Stimulated activated CD4-positive, alpha-beta T cell treated with anti-CD3 and anti-CD28 coated beads, Interleukin-2, amount 100 ng/mL, for 48 hours (primary cell): ENCODE measurements at places on chromosomes 1 and 21.

DNA sequence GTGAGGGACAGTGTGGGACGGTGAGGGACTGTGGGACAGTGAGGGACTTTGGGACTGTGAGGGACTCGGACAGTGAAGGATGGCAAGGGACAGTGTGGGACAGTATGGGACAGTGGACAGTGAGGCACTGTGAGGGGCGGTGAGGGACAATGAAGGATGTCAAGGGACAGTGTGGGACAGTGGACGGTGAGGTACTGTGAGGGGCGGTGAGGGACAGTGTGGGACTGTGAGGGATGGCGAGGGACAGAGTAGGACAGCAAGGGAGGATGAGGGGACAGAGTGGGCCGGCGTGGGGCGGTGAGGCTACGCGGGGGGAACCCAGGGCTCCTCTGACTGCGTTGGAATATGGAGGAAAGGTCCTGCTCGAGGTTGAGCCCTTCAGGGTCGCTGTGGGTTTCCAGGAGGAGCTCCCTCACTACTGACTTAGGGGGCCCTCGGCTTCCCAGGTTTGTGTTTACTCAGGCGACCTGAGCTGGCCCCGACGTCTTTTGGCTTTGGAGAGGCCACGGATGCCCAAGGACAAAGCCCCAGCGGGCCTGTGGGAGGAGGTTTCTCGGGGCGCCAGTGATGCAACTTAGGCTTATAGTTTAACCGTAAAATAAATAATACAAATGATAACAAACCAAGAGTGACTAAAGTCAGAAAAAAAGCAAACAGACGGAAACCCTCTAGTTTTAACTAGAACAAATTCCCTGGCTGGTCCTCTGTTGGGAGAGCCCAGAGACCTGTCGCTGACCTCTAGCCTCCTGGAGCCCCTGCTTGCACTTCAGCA is 1.1 kb upstream of the ERRFI1 start:
- DNase-seq, result no peak

GRCh38 chr1:36096500-36097432 is 8.1 kb downstream of the ADPRS start:
- DNase-seq, result no peak

- no peak for DNase-seq
Measured at GRCh38 chr1:206555473-206555935, 48.2 kb downstream of the RASSF5 start.

DNA sequence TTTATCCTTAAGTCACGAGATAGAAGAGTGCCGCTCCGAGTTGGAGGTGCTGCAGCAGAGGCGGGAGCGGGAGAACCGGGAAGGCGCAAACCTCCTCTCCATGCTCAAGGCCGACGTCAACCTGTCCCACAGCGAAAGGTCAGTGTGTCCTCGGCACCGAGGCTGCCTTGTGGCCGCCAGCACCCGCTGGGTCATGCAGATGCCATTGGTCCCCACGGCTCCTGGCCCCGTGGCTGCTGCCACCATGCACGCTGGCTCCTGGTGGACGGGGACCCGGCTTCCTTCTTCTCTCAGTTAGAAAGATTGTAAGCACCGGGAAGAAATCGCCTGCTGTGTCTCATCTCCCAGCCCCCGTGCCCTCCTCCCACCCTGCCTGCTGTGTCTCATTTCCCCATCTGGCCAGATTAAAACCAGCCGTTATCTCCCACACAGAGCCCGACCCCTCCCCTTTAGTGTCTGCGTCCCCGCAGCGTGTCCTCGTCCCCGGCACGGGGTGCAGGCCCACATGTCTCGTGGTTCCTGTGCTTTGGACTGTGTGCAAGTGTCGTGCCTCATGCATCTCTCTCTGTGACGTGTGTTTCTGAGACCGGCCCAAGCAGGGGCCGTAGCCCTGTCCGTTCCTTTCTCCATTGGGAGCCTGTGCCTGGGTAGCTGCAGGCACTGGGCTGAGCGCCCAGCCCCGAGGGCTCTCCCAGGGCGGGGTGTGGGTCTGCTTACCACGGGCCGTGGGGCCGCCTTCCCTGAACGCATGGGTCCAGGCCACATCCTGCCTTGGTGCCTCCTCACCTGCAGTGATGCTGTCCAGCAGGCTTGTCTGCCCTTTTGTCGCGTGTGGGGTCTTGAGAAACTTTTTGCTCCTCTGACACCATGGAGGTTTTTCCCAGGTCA is 62.1 kb downstream of the PCNT start:
- DNase-seq, result no peak

DNA sequence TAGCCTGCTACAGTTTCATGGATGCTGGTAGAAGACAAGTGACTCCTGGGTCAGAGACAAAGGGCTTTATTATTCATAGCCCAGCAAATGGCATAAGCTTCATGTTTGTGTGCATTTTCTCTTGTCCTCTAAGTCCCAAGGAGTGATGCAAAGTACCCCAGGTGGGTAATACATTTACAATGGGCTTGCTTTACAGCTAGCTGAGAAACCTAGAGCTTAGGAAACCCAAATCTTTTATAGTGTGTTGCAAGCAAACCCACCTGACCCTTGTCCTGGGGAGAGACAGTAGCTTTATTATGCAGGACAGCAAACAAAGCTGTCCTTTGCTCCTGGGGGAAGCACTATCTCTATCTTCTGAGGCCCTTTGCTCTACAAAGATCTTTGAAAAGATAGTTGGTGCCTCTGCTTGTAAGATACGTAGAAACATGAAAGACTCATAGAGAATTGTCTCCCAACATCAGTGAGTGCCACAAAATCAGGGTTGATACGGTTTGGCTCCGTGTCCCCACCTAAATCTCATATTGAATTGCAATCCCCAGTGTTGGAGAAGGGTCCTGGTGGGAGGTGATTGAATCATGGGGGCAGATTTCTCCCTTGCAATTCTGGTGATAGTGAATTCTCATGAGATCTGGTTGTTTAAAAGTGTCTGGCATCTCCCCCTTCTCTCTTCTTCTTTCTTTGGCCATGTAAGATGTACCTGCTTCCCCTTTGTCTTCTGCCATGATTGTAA is 315.8 kb upstream of the USP24 start:
- DNase-seq, result no peak

- no peak for DNase-seq
Measured at GRCh38 chr21:29817450-29817849, 122.3 kb downstream of the GRIK1 start.

DNA sequence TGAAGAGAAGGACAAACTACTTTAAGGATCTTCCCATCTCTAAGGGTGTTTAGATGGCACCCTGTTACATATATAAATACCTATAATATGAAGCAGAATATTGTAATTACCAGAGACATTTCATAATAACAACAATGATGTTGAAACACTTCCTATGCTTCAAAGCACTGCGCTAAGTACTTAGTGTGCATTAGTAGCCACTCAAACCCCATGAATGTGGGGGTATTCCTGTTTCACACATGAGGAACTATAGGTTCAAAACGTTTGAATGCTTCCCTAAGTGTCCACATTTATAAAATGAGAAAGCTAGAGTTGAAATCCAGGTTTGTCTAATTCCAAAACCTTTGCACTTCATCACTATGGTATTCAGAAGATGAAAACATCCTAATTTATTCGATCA is 18.5 kb upstream of the OR10J5 start:
- no peak for DNase-seq

- no peak for DNase-seq
Measured at GRCh38 chr1:41599912-41600311, 115.4 kb upstream of the EDN2 start.

DNA sequence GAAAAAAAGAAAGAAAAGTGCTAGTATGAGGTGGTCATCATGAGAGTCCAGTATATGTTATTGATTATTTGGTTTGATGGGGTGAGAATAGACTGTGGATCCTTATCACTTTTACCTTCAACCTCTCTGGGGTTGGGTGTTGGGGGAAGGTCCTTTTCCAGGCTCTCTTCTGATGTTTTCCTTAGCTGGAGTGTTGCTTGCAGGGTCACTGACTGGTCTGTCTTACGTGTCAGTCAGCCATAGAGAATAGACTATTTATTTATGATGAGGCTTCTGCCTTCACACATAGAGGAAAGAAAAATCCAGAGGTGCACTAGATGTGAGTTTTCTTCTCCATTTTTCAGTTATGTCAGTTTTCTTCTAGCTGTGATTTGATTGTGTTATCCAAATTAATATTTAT is 36.5 kb downstream of the MAP3K21 start:
- no peak for DNase-seq

- no peak for DNase-seq
Measured at GRCh38 chr1:228073857-228074545, 8.5 kb upstream of the ARF1 start.

DNA sequence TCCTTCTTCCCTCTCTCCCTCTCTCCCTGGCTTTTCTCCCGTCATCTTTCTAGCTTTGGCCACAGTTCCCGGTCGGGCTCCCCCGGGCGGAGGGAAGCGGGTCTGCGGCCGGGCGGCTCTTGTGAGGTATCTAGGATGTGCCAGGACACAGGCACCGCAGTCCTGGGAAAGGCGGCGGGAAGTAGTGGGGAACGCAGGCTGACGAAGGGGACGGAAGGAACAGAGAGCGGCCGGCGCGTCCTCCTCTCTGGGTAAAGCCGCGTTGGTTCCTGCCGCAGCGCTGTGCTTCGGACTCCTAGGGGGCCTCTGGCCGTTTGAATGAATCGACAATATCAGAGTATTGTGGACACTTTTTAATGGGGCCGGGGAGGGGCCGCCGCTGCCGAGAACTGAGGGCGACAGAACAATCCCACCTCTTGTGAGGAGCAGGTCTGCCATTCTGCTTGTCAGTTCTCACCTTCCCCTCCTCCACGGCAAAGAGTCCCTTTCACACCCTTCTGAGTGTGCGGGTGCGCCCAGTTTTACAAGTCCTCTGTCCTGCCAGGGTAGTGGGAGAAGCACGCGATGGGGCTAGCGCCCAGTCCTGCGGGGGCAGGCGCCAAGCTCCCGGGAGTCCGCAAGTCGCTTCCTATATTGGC is 1.2 kb upstream of the LHX9 start:
- DNase-seq, result no peak

GRCh38 chr1:165738794-165739193 is 29.9 kb downstream of the TMCO1 start:
- DNase-seq, result no peak

GRCh38 chr1:215730600-215730999 is 163.5 kb downstream of the KCTD3 start:
- no peak for DNase-seq

- DNase-seq, result no peak
Measured at GRCh38 chr1:96002969-96003964, 718.3 kb upstream of the PTBP2 start.

GRCh38 chr1:169186106-169186505 is 79.6 kb downstream of the ATP1B1 start:
- no peak for DNase-seq

- DNase-seq, result no peak
Measured at GRCh38 chr1:14340002-14340785, 258.3 kb upstream of the KAZN start.

DNA sequence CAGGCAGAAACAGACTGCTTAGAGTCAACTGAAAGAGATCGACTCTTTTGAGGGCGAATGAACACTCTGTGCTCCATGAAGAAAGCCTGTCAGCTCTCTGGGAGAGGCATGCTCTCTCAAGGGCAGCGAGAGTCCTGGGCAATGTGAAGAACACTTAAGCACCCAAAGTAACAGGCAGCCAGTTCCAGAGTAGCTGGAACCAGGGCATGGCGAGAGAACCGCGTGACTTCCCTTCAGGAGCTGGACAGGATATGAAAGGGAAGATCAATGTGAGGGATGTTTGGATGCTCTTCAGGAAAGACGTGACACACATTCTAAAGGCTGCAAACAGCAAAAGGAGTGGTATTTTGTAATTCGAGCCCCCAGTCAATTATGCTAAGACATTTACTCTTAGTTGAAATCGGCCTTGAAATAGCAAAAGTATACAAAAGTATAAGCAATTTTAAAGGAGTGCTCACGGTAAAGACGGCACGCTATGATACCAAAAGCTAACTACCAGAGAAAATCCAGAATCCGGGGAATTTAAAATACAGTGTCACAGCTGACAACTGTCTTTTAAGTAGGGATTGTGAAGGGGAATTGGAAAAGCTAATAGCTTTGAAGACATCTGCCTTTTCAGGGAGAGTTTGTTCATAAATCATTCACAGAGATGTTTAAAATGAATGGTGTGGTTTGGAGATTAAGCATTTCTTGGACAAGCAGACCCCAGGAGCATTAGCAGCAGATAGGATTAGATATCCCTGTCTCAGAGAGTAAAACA is 20.8 kb downstream of the ADAMTS5 start:
- no peak for DNase-seq
